GM13977 (cell line): ENCODE measurements at places on chromosomes 6 and 20.

GRCh38 chr20:18057101-18057993 lies at the start of gene OVOL2:
TSS of gene OVOL2 (minus strand) at chr20:18057916. CDS start at chr20:18057634, 282 bp downstream.
- peak; percentile 50 for DNase-seq

- no peak for DNase-seq
These were observed 32.6 kb downstream of the MAN1A1 start for GRCh38 chr6:119317007-119317406.

DNA sequence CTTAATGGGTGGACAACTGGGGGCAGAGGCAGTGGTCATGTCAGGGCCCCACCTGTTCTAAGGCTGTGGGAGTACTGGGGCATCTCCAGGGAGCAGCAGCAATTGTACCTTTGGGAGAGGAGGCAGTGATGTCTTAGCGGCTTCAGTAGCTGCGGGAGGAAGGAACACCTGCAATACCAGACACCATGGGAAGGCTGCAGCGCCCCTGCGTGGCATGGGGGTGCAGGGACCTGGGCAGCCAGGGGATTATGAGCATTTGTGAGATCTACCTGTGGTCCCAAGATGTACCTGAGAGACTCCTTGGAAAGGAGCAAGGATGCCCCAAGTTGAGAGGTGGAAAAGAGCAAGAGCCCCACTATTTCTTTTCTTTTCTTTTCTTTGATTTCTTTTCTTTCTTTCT lies 112.1 kb upstream of the GPR6 start:
- DNase-seq, result no peak

- DNase-seq, result no peak
These were observed 1.4 kb upstream of the POU3F2 start for GRCh38 chr6:98833057-98833306.

- DNase-seq, result no peak
These were observed 191.2 kb upstream of the RREB1 start for GRCh38 chr6:6916598-6916997.

GRCh38 chr20:63754008-63754407 lies 14.4 kb downstream of the SLC2A4RG start:
- DNase-seq, result no peak

GRCh38 chr6:96841345-96841744 lies 4.1 kb upstream of the GPR63 start:
- DNase-seq, result no peak

GRCh38 chr6:14658886-14659561 lies 541.5 kb downstream of the CD83 start:
- no peak for DNase-seq

DNA sequence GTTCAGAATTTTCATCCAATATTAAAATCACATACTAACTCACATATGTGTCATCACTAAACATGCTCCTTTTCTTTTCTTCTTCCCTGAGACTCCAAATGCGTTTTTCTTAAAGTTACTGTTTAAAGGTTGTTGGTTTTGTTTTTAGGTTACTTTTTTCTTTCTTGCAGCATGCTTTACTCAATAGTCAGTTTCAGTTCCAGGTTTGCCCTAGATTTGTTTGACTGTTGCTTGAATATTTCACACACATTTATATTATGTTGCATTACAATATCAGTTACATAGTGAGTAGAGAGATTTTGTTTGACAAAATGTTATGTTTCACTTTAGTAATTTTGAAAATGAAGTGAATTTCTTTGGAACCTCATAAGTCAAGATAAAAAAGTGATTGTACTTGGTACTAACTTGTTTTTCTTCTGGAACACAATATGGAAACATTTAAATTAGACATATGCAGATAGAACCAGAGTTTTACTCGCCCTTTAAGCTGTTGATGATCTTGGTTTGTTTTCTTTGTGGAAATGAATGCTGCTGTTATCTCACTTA lies 27.3 kb downstream of the FNDC1 start:
- DNase-seq, result no peak

GRCh38 chr6:109722564-109723254 lies 31.6 kb downstream of the FIG4 start:
- DNase-seq, result no peak

DNA sequence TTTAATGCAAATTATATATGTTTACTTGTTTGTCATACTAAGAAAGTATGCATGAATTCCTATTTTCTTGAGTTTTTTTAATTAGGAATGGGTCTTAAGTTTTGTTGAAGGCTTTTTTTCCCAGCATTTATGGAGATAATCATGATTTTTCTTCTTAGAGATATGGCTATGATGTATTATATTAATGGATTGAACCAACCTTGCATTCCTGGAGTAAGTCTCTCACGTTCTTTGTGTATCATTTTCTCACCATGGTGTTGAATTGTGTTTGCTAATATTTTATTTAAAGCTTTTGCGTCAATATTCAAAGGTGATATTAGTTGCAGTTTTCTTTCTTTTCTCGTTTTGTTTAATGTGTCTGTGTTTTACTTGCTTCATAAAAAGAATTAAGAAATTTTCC lies 48.4 kb upstream of the SLC35D3 start:
- no peak for DNase-seq

- DNase-seq, result no peak
These were observed 68.9 kb upstream of the SCGN start for GRCh38 chr6:25583099-25583498.

DNA sequence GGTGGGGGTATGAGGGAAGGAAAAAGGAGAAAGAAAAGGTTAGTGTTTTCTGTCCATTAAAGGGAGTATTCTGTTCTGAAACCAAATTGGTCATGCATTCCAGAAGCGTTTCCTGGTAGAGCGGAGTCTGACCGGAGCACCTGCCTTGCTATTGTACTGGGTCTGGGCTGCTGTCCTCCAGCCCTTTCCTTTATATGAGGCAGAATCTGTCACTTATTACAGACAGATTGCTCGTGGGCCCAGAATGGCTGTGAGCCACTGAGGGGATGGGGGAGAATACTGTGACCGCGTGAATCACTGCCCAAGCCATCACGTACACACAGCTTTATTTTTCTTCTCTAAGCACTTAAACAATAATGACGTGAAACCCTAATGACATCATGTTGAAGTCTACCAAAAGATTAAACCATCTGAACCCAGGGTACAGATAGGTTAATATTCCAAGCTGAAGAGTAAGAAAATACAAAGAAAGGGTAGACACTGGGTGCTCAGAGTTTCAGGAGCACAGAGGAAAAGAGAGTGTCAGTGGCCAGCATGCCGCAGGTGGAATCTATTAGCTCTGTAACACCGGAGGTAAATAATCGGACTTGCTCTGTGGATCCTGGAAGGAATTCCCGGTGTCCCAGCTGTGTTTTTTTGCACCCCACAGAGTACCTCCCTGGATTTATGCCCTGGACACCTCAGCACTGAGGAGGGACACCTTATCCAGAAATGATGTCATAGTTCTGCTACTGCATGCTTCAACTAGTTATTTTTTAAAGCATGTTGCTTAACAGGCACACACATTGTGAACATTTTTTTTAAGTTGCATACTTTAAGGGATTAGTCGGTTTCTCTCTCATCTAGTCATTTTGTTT lies 573.3 kb downstream of the PKHD1 start:
- no peak for DNase-seq

DNA sequence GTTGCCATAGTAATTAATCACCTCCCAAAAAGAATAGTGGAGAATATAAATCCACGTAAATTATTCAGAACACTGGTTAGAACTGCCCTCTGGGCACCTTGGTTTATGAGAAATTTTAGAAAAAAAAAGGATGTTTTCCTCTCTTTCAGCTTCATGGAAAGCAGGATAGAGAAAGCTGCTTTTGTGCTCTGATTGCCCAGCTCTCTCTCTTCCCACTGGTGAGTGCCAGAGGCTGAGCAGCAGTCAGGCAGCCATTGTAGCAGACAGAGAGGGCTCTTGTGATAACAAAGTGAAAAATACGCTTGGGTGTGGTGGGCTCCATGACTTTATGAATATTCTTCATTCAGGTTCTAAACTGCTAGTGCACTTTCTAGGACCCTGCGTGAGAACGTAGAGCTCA lies 26.4 kb downstream of the SLC35F1 start:
- DNase-seq, result no peak

DNA sequence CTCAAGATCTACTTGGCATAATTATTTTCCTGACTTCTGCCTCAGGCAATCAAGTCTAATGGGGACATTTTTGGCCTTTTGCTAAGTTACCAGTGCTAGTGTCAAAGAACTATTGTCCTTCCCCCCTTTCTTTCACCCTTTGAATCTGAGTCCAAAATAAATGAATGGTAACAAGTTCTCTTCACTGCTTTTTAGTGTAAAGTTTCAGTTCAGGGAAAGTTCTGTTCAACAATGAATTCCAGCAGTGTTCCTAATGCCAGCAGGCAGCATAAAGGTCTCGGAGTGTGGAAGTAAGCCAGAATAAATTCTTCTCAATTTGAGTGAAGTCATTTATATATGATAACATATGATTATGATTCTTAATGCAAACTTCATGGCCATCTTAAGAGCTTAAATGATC lies 20.8 kb upstream of the TSPYL1 start:
- no peak for DNase-seq

GRCh38 chr6:39130691-39131090 lies 15.7 kb upstream of the SAYSD1 start:
- DNase-seq, result no peak

DNA sequence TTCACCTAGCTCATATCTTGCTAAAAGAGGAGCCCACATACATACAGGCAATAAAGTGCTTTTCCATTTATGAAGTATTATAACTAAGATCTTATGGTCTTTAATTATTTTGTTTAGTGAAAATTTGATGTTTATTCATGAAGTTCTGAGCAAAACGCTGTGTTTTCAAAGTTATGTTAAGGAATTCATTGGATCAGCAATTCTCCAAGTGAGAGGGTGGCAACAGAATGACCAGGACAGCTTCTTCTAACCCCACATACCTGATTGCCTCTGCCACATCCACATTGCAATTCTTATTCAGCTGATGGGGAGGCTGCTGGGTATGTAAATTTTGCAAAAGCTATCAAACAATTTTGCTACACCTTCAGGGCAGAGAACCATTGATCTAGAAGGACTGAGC lies 116.8 kb downstream of the OGFRL1 start:
- DNase-seq, result no peak

DNA sequence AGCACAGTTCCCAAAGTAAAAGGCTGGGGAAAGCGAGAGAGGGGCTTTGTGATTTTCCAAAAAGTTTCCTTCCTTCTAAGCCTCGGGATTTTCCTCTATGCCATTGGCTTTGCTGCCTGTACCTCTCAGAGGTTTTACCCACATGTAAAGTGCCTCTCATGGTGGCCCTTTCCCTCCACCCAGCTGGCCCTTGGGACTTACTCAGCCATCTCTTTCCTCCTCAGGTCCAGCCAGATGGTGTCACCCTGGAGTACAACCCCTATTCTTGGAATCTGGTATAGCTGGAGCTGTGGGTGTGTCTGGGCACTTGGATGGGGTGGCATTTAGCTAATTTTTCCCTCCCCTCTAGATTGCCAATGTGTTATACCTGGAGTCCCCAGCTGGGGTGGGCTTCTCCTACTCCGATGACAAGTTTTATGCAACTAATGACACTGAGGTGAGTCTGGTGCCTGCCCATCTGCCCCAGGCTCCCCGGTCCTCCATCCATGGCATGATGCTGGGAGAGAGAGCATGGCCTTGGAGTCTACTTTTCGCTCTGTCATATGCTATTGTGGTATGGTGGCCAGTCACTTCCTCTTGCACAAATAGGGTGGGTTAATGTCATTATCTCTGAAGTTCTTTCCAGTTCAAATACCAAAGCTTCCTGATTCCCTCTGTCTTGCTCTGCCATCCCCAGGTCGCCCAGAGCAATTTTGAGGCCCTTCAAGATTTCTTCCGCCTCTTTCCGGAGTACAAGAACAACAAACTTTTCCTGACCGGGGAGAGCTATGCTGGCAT lies 1.1 kb downstream of the CTSA start:
- DNase-seq, result no peak

DNA sequence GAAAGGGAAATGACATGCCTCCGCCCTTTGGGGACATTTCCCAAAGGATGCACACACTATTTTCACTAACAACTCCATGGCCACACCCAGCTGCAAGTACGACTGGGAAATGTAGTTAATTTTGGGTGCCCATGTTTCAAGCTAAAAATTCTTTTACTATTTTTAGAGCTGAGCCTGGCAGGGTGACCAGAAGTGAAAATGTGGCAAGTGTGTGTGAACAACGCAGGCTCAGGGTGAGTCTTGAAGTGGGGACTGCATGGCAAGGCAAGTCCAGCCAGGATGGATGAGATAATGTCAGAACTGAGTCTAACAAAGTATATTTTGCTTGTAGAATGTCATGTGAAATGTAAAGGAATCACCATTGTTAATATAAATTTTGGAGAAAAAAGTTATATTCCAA lies 17.0 kb upstream of the CD109 start:
- no peak for DNase-seq

DNA sequence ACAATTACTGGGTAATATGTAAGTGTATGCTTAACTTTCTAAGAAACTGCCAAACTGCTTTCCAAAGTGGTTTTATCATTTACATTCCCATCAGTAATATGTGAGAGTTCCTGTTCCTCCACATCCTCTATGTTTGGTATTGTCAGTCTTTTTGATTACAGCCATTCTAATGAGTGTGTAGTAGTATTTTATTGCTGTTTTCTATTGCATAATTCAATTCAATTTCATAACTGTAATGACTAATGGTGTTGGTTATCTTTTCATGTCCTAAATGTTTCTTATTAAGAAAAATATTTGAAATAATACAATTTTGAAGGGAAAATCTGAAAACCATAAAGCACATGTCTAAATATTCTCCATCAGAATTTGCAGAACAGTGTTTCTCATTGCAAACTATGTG lies 119.3 kb downstream of the MAP3K7 start:
- no peak for DNase-seq
